ENCODE measurements at places on chromosomes 12 and 14. TPM values are rescaled to one million over a fixed set of nuclear protein-coding genes. Genes with fewer than 3 reads are reported as not detected.
A peak's percentile ranks its signal among the peaks of the same experiment; 100 is the strongest.

DNA sequence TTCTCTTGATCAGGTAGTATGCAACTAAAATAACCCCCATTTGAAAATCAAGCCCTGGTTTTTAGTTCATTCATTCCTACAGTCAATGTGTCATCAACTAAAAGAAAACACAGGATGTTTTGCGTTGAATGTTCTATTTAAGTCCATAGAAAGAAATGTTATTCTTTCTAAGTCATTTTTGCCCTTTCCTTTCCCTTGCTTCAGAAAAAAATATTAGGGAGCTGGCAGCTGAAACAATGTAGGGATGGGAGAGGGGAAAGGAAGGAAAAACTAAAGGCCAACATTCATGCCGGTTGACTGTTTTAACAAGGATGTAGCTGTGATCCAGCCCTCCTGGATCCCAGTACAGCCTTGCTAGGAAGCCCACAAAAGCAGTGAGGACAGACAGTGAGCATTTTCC is 155.1 kb downstream of the BTG1 start:
- DNase-seq, result no peak

DNA sequence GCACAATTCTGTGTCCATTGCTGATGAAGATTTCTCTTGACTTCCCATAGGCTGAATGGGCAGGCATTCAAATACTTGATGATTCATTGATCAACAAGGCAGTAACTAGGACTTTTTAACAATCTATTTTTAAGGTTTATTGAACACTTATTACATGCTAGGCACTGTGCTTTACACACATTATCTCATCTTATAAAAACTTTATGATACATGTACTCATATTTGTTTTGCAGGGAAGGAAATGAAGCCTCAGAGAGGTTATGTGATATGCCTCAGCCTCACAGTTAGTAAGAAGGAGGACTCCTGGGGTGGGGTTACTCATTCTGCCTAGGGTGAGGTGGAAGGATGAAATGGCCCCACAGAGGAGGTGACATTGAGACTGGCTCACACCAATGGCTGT is 12.9 kb upstream of the EMP1 start:
- DNase-seq, result no peak

- no peak for DNase-seq
Measured at GRCh38 chr14:36238666-36239363, 62.3 kb upstream of the PTCSC3 start.

- peak; percentile 3 for DNase-seq
Measured at GRCh38 chr14:46581036-46581671, 70.4 kb downstream of the RPL10L start.

- DNase-seq, result peak; percentile 80
Measured at GRCh38 chr12:92424338-92424737, 278.5 kb upstream of the PLEKHG7 start.

DNA sequence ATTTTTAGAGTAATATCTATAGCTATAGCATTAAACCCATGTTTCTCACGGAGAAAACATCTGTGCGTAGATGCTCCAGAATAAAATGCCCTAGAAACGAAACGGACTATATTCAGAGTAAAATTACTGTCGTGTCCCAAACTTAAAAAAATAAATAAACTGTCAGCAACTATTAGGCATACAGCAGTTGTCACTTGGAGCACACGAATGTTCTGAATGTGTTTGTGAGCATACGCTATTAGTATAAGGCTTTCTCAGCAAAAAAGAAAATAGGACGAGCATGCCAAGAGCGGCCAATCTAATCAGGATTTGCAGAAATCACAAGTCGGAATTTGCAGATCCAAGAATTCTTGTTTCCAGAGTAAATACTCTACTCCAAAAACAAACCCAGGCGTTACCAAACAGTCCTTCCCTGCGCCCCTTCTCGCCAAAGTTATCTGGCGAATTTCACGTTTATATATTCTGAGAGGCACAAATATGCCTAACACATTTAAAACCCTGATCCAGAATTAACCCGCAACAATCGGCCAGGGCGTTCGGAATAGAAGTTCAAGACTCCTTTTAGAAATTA is 836 bp downstream of the PTPN21 start:
- no peak for DNase-seq

DNA sequence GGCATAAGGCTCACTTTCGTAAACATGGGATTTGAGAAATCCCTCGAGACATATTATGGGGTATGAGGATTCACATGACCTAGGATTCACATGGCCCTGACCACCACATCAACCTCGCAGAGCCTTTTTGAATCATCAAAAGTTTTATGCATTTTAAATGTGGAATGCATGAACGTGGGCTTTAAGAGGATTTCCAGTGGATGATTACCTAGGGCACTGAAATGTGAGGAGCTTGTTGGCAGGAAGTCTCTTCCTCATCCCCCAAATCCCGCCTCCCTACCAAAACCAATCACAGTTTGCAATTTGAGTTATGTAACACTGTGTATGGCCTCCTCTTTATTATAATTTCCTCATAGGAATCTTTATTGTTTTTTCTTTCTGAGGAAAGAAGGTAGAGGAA is 659.6 kb upstream of the TBX3 start:
- no peak for DNase-seq

DNA sequence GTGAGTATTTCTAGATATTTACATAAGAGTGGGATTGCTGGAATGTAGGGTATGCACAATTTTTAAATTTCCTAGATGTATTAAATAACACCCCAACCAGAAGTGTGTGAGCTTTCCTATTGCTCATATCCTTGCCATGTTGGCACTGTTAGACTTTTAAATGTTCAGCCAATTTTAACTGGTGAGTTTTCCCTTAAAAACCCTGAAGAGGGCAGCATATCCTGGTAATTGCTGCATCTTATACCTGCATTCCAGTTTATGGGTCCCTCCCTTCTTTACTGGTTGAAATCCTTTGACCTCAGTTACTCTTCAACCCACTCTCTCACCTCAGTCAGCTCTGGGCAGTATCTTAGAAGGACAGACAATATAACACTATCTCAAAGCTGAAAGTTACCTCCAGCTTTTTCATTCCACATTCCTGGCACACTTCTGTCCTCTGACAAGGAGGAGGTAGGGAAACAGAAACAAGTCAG is 270.6 kb downstream of the PAWR start:
- DNase-seq, result peak; percentile 32

- DNase-seq, result no peak
Measured at GRCh38 chr14:26526137-26526536, 71.7 kb downstream of the NOVA1 start.

DNA sequence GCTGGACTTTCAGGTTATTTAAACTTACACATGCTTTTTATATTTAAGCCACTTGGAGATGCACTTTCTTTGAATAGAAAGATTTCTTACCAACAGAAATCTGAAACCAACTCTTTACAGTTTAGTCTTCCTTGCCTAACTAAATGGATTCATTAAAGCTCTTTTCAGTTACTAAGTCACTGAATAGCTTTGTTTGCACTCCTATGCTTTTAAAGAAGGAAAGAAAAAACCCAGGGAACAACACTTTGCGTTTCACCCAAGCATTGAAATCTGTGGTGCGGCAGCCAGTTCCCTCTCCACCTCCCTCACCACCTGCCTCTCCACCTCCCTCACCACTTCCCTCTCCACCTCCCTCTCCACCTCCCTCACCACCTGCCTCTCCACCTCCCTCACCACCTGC is 70.3 kb downstream of the RIMBP2 start:
- DNase-seq, result no peak

GRCh38 chr12:65968889-65969509 is 144.7 kb downstream of the HMGA2 start:
- no peak for DNase-seq

GRCh38 chr12:62848418-62848817 is 86.5 kb downstream of the PPM1H start:
- peak; percentile 92 for DNase-seq

GRCh38 chr12:70255311-70255710 is 12.1 kb downstream of the CNOT2 start:
- DNase-seq, result no peak

DNA sequence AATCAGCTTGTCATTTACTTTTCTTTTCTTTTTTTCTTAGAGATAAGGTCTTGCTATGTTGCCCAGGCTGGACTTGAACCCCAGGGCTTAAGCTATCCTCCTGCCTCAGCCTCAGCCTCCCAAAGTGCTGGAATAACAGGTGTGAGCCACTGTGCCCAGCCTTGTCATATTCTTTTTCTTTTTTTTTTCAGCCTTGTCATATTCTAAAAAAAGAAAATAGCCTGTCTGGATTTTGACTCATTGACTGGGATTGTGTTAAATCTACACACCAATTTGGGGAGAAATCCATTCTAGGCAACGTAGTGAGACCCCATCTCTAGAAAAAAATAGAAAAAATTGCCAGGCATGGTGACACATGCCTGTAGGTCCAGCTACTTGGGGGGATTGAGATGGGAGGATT is 24.1 kb downstream of the ATP5MC2 start:
- DNase-seq, result no peak

DNA sequence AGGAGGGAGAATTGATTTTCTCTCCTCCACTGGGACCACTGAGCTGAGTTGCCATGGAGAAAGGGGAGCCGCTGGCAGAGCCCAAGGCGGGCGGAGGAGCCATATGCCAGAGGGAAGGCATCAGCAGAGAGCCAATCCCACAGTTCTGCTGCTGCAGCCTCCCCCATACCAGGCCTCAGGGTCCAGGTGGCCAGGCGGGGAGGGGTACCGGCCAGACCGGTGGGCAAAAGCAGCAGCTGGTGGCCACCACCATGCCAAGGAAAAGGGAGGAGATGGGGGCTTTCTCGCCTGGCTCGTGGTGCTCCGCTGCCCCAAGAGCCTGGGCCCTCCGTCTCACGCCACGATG is 72.8 kb downstream of the PITPNM2 start:
- no peak for DNase-seq

- DNase-seq, result no peak
Measured at GRCh38 chr12:41802803-41803202, 341.9 kb downstream of the GXYLT1 start.

- no peak for DNase-seq
Measured at GRCh38 chr14:73879027-73879426, 7.6 kb upstream of the ZNF410 start.

DNA sequence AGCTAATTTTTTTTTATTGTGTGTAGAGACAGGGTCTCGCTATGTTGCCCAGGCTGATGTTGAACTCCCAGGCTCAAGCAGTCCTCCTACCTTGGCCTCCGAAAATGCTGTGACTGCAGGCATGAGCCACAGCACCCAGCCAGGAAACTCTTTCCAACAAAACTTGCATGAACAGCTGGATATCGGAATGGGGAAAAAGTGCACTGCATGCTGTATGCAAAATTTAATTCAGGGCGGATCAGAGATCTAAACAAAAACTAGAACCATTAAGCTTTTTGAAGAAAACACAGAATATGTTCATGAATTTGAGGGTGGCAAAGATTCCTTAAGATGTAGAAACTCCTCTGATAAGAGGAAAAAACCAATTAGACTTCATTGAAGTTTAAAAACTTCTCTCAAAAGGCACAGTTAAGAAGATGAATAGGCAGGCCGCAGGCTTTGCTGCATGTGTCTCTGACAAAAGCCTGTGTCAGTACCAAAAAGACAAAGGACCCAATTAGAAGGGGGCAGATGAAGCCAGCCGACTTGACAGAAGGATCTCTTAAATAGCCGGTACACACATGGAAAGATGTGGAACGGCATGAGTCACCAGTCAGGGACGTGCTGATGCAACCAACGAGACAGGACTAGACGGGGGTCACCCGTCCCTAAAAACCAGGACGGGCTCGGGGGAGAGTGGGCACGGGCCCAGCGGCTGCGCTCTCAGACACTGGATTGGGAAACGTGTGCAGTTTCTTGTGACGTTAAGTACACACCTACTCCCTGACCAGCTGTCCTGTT is 34.8 kb upstream of the MMP17 start:
- DNase-seq, result no peak

- DNase-seq, result no peak
Measured at GRCh38 chr12:94046626-94047410, 101.6 kb upstream of the PLXNC1 start.

DNA sequence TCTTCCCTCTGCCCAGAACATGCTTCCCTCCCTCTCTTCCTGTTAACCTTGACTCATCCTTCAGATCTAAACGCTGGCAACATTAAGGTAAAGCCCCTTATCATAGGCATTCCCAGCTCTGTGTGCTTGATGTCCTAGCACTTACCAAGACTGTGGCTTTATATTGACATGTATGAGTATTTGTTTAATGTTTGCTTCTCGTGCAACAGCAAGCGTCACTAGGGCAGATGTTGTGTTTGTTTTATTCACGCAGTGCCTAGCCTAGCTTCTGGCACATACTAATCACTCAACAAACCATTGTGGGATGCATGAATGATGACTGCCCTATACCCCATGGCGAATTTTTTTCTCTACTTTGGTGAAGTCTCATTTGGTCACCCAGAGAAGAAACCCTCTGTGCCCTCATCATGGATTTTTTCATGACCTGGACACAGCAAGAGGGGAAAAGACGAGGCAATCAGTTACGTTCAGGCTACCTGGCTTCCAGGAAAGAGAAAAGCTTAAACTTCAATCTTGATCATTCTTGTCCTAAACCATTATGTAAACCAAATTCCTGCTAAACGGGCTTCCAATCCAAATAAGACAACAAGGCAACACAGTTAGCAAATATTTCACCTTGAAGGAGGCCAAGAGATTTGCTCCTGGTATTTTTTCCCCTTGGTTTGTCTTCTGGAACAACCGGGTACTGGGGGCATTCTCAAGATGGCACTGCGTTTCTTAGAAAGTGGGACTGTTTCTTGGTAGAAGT is 47.9 kb upstream of the SOCS2 start:
- no peak for DNase-seq

DNA sequence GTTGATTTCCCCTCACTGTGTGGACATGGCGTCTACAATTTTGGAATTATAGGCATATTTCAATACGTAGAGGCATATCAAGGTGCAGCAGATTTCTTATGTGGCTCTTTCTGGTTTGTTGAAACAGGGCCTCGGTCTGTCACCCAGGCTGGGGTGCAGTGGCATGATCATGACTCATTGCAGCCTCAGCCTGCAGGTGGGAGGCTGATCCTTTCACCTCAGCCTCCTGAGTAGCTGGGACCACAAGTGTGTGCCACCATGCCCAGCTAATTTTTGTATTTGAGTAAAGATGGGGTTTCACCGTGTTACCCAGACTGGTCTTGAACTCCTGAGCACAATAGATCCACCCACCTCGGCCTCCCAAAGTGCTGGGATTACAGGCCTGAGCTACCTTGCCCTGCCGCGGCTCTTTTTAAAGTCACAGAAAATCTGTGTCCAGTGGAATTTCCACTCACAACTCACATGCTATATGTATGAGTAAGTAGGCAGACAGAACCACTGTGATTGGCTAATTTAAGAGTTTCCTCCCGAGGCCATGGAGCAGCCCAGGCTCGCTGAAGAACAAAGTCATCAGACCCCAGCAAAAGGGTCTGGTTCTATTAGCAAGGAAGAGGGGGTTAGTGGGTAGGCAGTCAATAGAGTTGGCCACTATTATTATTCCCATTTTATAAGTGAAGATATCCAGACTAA is 9.1 kb downstream of the GNG2 start:
- no peak for DNase-seq

NUAK1 gene
- 21.7 TPM for total RNA-seq

SRRM4 gene
- not detected for total RNA-seq

CNTN1 gene
- total RNA-seq, result 0.29 TPM

CCER1 gene
- not detected for total RNA-seq

FAM216A gene
- 8.3 TPM for total RNA-seq

CMA1 gene
- not detected for total RNA-seq

PIWIL1 gene
- total RNA-seq, result not detected

ANO6 gene
- 49.9 TPM for total RNA-seq

OGFOD2 gene
- 8.3 TPM for total RNA-seq

FAM177A1 gene
- total RNA-seq, result 34.2 TPM

CCDC197 gene
- total RNA-seq, result not detected

HOXC4 gene
- 3.3 TPM for total RNA-seq

TNFRSF1A gene
- 228 TPM for total RNA-seq

TMPRSS12 gene
- not detected for total RNA-seq

IL31 gene
- total RNA-seq, result not detected

AKAP3 gene
- total RNA-seq, result 2.2 TPM

Measured in osteoblast (primary cell).